Stimulated activated CD8-positive, alpha-beta memory T cell treated with anti-CD3 and anti-CD28 coated beads, Interleukin-4, amount 100 ng/mL, for 24 hours (primary cell): ENCODE measurements at places on chromosomes 1 and 21.
A peak's percentile ranks its signal among the peaks of the same experiment; 100 is the strongest.

DNA sequence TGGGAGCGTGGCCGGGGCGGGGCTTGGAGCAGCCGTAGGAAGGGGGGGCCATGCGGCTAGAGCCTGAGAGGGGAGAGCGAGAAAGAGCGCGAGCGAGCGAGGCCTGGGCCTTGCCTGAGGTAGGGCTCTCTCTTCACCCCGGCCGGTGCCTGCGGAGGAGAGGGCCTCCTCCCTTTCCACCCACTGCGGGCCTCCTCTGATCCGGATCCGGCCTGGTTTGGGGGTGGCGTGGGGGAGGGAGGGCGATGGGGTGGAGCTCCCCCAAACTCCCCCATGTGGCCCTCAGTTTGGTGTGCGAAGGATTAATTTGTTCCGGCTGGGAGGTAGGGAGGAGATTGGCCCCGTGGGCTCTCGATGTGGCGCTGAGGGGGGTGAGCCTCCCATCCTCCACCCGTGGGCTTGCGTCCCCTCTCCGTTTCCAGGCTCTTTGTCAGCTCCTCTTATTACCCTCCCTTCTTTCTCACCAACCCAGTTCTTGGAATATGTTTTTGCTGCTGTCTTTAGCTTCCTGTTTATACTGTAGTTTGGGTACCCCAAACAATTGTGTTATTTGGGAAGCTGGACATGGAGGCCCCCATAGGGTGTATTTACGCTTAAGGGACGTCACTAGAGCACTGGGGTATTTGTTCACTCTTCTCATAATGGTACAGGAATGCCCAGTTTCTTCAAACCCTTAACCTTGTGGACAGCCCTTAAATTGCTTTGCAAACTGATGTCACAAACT is 685 bp downstream of the UBAP2L start:
- DNase-seq, result peak; percentile 52

DNA sequence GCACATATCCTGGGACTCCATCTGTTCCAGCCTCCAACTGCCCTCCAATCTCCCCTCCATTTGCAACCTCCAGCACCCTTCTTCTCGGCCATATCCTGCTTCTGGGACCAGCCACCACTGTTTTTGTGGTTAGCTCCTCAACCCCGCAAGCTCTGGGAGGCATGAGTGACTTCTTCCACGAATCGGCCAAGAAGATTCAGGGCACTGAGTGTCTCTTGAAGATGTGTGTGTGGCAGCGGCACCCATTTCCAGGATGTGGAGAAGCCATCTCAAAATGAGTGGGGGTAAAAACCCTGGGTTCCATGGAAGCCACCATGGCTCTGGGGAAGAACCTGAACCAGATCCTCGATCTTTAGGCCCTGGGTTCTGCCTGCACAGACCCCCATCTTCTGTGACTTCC is 194.6 kb downstream of the SLC45A1 start:
- no peak for DNase-seq

- DNase-seq, result no peak
These were observed 85.7 kb upstream of the COL6A1 start for GRCh38 chr21:45895778-45896370.

- no peak for DNase-seq
These were observed 231.3 kb downstream of the SETD4 start for GRCh38 chr21:35829067-35829466.

- DNase-seq, result no peak
These were observed 177.1 kb downstream of the GABPA start for GRCh38 chr21:25911730-25912401.

DNA sequence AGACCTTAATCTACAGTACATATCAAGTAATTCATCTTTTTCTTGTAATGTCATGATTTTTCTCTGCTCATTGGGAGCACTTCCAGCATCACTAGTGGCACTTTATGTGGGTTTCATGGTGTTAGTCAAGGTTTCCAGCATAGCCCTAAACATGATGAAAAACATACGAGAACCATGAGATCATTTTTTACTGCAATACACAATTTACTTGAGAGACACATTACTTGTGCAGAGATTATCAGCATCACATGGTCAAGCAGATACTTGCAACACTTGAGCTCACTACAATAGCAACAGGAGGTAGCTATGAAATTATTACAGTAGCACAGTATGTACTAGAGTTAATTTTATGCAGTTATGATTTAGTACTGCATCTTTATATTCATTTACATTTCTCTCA is 36.4 kb downstream of the ITGB3BP start:
- DNase-seq, result no peak

DNA sequence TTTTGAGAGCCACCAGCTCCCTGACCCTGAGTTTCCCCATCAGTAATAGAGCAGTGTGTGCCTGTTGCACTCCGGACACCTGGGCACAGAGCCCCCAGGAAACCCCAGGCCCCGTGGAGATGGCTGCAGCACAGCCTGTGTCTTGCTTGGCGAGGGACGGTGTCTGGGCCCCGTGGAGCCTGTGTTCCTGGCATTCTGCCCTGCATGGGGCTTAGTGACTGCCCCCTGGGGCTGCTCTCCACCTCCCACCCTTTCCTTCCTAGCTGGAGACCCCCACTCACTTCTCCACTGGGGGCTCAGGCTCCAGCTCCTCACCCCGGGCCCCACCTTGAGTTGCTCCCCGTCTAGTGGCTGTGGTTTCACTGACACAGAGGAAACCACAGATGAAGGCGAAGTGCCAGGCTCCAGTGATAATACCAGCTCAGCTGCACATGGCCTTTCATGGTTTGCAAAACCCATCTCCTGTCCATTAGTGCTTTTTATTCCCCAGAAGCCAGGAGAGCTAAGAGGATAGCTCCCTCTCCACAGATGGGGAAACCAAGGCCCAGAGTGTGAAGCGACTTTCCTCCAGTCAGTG is 39.4 kb downstream of the DMRTB1 start:
- no peak for DNase-seq

DNA sequence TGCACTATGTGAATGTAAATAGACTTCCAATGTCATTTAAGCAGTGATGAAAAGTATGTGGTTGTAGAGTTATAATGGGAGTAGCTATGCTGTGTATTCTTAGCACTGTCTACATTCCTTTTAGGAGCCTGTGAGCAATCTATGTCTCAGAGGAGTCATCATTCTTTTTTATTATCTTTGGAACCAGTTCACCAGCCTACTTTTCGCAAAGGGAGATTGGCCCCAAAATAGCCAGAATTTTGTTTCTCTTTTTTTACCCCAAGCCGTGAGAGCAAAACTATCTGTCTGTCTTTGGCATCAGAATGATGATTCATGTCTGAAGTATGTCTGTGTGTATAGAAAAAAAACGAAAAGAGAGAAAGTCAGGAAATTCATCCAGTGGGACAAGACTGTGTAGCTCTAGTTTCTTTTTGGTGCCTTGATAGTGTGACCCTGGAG is 44.2 kb downstream of the OSBPL9 start:
- no peak for DNase-seq

GRCh38 chr1:231392389-231393131 is 29.5 kb downstream of the EGLN1 start:
- no peak for DNase-seq

DNA sequence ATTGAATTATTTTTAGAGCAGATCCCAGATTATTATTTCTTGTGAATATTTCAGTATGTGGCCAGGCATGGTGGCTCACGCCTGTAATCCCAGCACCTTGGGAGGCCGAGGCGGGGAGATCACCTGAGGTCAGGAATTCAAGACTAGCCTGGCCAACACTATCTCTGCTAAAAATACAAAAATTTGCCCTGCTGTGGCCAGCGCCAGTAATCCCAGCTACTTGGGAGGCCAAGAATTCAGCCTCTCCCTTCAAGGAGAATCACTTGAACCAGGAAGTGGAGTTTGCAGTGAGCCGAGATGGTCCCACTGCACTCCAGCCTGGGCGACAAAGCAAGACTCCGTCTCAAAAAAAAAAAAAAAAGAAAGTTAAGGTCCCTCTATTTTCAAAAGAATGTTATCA is 4.3 kb downstream of the OSBPL9 start:
- no peak for DNase-seq

DNA sequence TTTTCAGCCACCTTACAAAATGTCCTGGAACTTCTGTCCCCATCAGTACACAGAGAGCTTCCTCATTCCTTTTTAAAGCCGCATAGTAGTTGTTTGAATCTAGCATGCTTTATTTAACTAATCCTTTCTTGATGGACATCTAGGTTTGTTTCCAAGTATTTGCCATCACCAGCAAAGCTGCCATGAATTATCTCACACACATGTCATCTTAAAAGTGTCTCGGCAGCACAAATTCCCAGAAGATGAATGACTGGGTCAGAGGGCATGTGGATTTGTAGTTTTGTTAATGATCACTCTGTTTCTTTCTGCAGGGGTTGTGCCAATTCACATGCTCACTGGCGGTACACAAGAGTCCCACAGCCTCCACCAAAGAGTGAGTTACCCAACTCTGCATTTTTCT is 68.3 kb downstream of the CLIC6 start:
- DNase-seq, result no peak

GRCh38 chr21:25573409-25574206 is 33.7 kb downstream of the MRPL39 start:
- DNase-seq, result peak; percentile 56

DNA sequence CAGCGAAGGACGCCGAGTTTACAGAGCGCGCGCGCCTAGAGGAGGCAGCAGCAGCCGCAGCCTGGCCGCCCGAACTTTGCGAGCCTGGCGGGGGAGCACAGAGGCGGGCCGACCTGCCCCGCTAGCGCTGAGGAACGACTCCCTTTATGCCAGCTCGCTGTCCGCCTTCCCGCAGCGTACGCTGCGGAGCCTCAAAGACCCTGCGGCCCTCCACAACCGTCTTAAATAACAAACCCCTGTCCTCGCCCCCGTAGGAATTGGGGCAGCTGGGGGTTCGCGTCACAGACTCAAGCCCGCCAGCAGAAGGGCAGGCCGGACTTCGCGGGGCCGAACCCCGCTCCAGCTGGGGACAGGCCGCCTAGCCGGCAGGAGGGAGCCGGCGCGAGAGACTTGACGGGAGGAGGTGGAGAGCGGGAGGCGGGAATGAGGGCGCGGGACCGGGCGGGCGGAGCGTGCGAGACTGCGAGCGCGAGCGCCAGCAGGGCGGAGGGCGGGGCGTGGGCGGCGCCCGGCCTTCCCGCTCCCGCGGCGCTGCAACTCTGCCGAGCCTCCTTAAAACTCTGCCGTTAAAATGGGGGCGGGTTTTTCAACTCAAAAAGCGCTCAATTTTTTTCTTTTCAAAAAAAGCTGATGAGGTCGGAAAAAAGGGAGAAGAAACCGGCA is 1.8 kb upstream of the CDKN2C start:
- peak; percentile 72 for DNase-seq

DNA sequence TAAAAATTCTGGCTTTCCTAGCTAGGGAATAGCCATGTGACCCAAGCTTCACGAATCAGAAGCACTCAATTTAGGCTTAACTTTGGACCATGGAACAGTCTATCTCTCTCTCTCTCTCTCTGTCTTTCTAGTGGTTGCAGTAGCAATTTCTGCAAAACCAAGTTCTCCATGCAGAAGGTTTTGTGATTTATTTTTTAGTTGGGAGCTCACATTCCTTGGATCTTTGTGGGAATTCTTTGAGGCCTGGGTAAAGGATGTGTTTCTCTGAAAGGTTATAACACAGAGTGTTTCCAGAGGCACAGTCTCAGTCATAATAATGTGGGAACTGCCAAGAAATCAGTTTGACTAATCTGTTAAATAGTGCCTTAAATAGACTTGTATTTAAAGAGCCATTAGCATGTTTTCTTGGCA is 112.3 kb upstream of the COL11A1 start:
- no peak for DNase-seq

- no peak for DNase-seq
These were observed 128.7 kb downstream of the ZZZ3 start for GRCh38 chr1:77553568-77554291.

- no peak for DNase-seq
These were observed 319.0 kb upstream of the SNX7 start for GRCh38 chr1:98342566-98342965.

DNA sequence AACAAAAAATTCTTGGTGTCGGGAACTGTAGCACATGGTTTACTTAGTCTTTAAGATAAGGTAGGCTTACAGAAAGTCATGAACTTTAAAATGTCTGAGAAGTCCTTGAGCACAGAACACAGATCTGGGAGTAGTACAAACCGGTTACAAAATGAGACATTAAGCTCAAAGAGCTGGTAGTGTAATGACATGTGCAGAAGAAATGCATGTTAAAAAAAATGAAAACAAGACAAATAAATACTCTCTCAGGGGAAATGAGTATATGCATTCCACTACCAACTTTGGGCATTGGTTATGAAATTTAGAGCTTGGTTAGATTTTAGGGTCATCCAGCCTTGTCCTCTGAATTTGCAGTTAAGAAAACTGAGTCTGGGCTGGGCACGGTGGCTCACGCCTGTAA is 91.5 kb upstream of the F3 start:
- DNase-seq, result no peak

DNA sequence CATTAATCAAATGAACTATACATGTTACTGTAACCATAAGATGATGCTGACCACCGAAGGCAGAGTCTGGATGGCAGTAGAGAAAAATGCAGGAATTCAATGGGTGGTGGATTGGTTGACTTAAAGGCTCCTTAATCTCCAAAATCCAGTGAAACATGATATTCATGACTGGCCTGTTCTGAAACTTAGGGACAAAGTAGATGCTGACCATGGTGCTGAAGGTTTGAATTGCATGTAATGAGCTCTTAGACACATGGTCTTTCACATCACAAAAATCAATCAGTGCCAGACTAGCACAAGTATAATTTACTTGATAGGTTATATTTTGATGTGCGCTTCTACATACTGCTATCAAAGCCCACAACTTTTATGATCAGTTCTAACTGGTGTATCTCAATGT is 30.9 kb upstream of the NTMT2 start:
- no peak for DNase-seq

GRCh38 chr1:11365744-11366387 is 92.9 kb downstream of the UBIAD1 start:
- no peak for DNase-seq

DNA sequence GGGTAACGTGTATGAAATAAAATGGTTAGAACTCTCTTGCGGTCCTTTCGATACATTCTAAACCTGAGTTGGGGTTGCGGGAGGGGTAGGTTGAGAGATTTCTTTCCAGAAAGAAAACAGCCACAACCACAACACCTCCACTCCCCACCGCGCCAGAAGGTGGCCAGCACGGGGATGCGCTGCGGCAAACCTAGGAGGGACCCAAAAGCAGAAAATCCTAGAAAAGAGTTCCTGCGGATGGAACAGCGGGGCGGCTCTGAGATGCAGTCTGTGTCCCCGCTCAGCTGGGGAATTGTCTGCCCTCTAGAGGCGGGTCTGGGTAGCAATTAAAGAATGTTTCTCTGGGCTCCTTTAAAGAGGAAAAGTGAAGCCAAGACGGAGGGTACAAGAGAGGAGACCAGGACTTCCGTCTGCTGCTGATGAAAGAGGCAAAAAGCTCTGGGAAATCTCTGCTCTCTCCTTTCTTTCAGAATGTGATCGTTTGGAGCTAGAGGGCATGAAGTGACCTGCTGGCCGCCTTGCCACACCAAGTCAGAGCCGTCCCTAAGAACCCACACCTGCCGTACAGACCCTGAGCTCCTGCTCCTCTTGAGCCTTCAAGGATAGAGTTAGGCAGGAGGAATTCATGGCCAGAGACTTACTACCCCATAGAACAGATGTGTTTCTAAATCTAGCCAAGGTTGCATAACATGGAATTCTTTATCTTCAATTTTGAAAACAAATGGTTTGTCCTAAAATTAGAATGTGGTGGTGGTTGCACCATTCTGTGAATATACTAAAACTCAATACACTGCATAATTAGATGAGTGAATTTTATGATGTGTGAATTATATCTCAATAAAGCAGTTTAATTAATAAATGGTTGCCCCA is 46.5 kb upstream of the COA6 start:
- DNase-seq, result peak; percentile 40

- DNase-seq, result no peak
These were observed 50.4 kb upstream of the F3 start for GRCh38 chr1:94591823-94592570.

GRCh38 chr1:233651563-233652233 is 37.8 kb downstream of the KCNK1 start:
- no peak for DNase-seq

GRCh38 chr1:184790642-184791549 is 36.2 kb upstream of the EDEM3 start:
- DNase-seq, result no peak
